ENCODE measurements at places on chromosomes 4 and X.

DNA sequence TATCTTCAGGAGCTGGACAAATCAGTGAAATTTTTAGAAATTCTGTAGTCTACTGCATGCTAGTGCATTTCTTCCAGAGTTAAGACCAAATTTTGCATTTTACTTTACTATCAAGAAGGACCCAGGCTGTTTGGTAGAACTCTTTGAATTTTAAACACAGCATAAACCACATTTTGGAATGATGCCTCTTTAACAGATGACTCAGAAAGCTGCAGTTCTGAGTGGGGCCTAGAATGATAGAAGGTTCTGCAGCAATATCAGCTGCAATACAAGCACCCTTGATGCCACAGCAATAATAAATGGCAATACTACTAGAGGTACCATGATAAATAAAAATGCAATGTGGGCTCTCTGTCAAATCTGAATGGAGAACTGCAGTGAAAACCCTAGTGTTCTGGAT, 198.7 kb downstream of the TMA16 start:
- DNase-seq, result no peak

DNA sequence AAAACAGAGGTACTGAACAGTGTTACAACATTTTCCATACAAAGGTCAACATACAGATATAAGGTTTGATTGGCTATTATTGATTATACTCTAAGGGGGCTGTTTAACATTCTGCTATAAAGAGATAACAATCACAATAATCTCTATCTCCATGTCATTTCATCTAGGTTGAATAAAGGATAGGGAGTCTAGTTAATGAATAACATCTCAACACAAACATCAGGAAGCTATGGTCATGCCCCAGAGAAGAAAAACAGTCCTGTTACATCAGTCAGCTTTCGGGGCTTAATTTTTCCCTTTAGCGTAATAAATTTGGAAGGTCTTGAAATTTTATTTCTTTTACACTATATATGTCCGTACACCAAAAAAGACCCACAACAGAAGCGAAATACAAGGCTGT, 41.5 kb upstream of the DCAF8L2 start:
- no peak for DNase-seq

DNA sequence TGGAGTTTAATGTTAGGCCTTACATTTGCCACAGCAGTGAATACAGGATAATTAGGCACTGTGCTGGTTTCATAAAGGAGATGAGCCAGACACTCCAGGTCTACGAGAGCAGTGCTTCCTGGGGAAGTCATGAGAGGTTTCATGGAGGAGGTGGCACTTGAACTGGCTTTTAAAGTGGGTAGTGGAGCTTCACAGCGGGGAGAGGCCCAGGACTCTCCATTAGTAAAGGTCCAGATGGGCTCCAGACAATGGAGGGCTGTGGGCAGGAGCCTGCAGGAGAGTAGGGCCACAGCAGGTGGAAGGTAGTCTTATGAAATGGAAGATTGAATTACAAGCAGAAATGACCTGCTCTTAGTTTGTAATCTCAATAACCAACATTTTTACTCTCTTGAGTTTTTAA, 29.0 kb downstream of the CLDN22 start:
- DNase-seq, result no peak

- DNase-seq, result no peak
Observed at GRCh38 chr4:126899331-126899801, 733.4 kb upstream of the INTU start.

- no peak for DNase-seq
Observed at GRCh38 chr4:45280121-45280520, 553.8 kb upstream of the GNPDA2 start.

All from activated CD4-positive, alpha-beta T cell treated with anti-CD3 and anti-CD28 coated beads, Interleukin-10, Interleukin-2, amounts not matched to agents 100 ng/mL and 50 ng/mL, durations not matched to agents 16 hours and 8 hours (primary cell).